ENCODE measurements at places on chromosomes 1 and 21.

GRCh38 chr21:29939924-29940275 is at the start of gene GRIK1:
TSS of gene GRIK1 (minus strand) at chr21:29939996.
- no peak for DNase-seq

- peak; percentile 79 for DNase-seq
These were observed 202.4 kb downstream of the SMYD3 start for GRCh38 chr1:246304484-246305259.

- DNase-seq, result no peak
These were observed 57.3 kb downstream of the NFASC start for GRCh38 chr1:204927673-204928641.

DNA sequence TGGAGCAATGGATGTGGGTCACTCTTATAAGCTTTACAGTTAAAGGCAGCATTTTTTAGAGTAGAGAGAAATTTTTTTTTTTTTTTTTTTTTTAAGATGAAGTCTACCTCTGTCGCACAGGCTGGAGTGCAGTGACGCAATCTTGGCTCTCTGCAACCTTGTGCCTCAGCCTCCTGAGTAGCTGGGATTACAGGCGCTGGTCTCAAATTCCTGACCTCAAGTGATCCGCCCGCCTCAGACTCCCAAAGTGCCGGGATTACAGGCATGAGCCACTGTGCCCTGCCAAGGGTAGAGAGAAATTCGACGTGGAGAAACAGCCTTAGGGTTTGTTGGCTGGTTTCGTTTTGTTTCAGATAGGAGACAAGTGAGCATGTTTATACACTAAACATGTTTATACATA is 594.2 kb upstream of the ADAMTS5 start:
- no peak for DNase-seq

GRCh38 chr1:220516014-220516721 is 11.8 kb upstream of the MARK1 start:
- DNase-seq, result no peak

DNA sequence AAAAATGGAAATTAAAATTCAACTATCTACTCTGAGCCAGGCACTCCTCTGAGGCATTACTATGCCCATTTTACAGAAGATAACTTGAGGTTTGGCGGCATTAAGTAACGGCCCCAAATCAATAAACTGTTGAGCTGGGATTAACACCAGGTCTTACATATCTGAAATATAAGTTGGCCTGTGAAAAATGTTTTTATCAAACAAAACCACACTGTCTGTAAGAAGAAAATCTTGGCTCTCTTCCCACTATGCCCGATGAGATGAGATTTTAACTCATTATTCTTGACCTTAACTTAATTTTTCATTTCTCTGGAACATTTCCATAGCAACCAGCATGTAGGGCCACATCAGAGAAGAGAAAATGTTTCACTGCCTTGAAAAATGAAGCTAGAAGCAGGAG is 21.8 kb downstream of the RC3H1 start:
- DNase-seq, result no peak

DNA sequence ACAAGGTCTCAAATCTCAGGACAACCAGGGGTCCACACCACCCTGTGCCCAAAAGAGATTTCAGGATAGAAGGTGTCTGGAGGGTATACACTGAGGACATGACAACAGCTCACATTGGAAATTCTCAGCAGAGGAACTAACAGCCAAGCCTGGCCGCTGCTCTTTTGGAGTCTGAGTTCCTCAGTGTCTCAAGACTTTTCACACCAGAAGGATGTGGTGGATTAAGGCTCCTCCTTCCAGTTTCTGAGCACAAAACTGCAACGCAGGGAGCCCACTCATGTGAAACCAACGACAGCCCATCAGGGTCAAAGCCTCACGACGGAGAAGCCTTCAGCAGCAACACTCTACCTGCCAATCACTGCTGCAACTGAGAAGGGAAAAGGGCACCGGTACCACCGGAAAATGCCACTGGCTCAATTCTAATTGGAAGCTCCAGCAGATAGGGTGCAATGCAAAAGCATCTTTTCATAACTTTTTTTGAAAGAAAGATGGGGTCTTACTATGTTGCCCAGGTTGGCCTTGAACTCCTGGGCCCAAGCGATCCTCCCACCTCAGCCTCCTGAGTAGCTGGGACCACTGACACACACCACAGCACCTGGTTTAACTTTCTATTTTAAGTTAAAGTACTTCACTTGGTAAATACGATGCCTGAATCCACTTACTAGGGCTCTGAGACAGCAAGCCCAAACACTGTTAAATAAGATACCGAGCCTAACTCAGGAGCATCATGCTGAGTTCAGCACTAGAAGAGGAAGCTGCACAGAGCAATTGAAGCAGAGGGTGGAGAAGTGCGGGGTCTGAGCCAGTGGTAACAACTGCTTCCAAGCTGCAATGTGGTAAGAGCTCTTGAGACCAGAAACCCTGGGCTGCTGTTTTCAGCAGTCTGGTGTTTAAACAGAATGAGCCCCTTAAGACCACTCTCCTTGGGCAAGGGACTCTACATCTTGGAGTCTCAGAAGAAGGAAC is 7.8 kb downstream of the CAPZB start:
- no peak for DNase-seq

- peak; percentile 61 for DNase-seq
These were observed 371 bp downstream of the SZRD1 start for GRCh38 chr1:16367258-16367967.

DNA sequence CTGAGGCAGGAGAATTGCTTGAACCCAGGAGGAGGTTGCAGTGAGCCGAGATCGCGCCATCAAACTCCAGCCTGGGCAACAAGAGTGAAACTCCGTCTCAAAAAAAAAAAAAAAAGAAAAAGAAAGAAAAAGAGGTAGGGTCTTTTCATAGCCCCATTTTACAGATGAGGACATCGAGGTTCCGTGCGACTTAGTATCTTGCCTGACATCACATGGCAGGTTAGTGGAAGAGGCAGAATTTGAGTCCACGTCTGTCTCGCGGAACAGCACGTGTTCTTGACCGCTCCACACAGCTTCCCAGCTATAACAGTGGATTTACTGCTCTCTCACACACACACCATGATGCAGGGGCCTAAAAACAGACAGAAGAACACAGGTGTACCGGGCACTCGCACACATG is 1.1 kb downstream of the CTRC start:
- DNase-seq, result no peak

GRCh38 chr21:27202301-27202700 is 235.4 kb upstream of the ADAMTS5 start:
- no peak for DNase-seq

GRCh38 chr1:223840254-223840653 is 5.5 kb downstream of the TP53BP2 start:
- no peak for DNase-seq

DNA sequence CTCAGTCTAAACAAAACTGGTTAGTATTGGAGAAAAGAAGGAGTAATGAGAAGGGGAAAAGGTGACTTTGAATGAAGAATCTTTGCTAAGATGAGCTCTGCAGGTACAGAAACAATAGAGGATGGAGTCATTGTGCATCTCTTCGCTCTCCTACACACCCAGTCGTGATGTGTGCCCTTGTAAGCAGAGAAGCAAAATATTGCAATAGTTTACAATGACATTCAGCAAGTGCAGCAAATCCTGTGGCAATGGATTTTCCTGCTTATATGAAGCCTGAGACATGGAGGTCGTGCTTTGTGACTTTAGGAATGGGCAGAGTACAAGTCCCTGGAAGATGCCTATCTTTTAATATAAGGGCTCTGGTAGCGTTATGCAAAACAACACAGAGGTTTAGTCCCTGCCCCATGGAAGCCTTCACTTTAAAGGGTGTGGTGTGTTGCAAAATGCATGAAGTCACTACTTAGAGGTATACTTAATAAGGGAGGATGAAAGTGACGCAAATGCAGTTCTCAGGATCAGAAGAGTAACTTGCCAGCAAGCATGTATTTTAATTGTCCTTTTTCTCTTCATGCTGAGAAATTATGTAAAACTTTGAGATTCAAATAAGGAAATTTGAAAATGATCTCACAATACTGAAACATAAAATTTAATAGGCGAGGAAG is 88.0 kb upstream of the IVNS1ABP start:
- no peak for DNase-seq

DNA sequence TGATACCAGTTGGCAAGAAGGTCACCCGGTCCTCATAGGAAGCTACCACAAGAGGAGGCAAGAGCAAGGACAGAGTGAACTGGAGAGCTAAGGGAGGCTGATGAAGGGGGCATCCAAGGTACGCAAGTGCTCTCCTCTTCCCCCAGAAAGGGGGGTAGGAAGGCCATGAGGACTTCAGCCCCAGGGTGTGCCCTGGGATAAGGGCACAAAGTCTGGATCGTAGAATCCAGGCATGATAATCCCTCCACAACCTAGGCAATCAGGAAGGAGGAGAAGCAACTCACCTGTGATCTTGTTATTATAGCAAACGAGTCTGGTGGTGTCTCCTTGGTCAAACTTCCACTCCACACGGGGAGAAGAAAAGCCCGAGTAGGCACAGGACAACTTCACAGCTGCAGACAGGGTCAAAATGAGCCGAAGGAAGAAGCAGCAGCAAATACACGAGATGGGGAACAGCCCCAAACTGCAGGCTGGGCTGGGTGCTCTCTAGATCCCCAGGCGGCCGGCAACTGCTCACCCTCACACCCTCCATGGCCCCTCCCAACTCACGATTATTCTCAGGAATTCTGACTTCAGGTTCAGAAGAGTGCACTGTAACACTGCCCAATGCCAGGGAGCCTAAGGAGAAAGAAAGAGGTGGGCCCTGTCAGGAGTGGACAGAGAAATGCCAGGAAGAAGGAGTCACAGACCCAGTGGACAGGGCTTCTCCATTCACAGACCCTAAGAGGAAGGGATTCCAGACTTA is 20.0 kb downstream of the F11R start:
- DNase-seq, result no peak

DNA sequence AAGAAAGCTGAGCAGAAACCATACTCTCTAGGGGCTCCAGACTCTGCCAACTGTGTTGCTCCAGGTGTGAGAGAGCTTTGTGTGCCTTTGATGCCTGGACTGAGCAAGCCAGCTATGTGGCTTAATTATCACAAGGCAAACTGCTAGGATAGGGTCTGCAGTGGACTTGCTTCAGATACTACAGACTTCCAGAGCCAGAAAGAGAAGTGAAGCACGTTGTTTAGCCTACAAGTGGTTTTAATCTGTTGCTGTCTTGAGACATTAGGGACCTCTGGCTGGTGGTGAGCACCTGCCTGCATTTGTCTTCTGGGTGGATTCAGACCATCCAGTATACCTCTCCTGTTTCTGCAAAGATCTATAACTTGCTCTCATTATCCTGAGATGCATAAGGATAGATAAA is 353.4 kb upstream of the PLXNA2 start:
- DNase-seq, result no peak

DNA sequence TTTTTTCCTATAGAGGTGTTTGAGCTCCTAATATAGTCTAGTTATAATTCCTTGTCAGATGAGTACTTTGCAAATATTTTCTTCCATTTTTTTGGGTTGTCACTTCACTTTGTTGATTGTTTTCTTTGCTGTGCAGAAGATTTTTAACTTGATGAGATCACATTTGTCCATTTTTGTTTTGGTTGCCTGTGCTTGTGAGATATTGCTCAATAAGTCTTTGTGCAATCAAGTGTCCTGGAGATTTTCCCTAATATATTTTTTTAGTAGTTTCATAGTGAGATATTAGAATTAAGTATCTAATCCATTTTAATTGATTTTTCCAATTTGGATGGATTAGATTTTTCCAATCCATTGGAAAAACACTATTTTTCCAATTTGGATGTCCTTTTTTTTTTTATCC is 1395.5 kb downstream of the PLA2G4A start:
- no peak for DNase-seq

GRCh38 chr1:29800120-29800519 is 563.8 kb downstream of the PTPRU start:
- no peak for DNase-seq

- peak; percentile 21 for DNase-seq
These were observed 39.1 kb downstream of the IFI44 start for GRCh38 chr1:78688697-78689096.

DNA sequence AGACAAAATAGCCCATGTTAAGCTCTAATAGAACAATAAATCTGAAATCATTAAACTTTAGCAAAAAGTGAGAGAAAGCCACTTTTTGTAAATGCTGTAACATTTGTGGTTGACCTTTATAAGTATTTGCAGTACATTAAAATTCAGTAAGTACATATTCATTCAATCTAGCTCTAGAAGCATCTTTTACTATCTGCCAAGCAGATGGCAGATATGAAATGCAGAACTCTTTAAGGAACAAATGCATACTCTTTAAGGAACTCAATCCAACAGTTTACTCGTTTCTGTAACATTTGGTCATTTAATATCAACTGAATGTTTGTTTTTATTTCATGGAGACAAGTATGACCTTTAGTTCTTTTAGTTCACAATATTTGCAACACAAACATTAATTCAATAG is 150.1 kb downstream of the APP start:
- DNase-seq, result no peak

DNA sequence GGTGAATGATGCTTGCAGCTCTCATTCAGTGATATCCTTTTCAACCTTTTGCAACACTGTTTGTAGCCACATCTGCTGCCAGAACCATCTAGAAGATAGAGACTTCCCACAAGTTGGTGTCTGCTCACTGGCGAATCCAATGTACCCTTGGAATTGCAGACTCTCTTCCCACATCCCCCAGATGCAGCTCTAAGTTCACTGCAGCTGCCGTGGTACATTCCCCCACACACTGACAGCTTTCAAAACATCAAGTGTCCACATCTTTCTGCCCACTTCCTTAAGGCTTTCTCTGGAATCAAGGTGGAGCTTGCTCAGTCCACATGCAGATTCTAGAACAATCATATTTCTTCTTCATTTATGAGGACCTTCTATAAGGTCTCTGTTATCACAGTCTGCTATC is 99.2 kb downstream of the PLPPR4 start:
- no peak for DNase-seq

- DNase-seq, result peak; percentile 44
These were observed 1.8 kb downstream of the PTTG1IP start for GRCh38 chr21:44871576-44872269.

- DNase-seq, result no peak
These were observed 10.5 kb upstream of the ZSWIM5 start for GRCh38 chr1:45216861-45217260.

DNA sequence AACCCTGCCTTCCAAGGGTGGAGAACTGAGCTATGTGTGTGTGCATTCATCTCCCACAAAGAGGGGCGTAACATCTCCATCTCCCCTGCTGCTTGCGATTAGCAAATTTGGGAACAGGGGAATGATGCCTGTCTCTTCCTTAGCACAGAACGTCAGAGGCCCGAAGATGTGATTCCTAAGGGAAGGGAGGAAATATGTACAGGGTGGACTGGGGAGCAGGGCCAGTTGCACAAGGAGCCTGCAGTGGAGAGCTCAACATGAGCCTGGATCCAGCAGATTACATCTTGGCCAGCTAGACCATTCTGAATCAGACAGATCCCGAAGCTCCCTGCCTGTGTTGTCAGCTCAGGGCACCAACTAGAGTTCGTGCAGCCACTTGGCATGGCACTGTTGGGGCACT is 118.1 kb downstream of the NGF start:
- no peak for DNase-seq

All from NCI-H460 (cell line).